ENCODE measurements at places on chromosomes 2 and 18.

DNA sequence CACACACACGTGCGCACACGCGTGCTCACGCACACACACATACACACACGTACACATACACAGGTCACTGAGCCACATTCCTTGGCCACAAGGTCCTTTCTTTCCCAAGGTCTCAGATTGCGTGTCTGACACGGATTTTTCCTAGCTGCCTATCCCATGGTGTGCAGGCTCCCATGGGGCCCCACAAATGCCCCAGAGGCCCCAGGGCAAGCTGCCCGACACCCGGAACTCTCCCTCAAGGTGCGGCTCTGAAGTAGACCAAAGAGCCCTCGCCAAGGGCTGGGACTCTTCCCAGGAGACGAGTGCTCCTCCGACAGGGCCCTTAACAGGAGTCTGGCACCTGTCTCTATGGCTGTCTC, 46.7 kb downstream of the SDC1 start:
- no peak for DNase-seq

DNA sequence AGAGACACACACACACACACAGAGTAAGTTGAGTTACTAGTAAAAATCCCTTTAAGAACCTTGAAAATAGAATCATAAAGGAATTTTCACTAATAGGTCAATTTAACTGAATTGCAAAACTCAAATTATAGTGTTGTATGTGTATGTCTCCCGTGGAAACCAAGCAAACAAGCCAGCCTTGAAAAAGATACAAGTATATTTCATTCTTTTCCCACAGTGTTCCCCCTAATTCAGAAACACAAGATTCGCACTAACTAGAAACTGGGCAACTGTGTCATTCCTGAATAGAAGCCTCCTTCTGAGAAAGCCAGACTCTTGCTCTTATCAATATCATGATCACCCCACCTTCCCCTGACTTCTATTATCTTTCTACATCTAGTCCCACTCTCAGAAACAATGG, 229.5 kb downstream of the PIEZO2 start:
- no peak for DNase-seq

GRCh38 chr2:214293593-214293992, 117.3 kb upstream of the VWC2L start:
- no peak for DNase-seq

- DNase-seq: no peak
These were observed 161.2 kb downstream of the GLI2 start for GRCh38 chr2:120896901-120897300.

- DNase-seq: peak; percentile 77
These were observed 1.4 kb downstream of the CYRIA start for GRCh38 chr2:16664052-16664731.

DNA sequence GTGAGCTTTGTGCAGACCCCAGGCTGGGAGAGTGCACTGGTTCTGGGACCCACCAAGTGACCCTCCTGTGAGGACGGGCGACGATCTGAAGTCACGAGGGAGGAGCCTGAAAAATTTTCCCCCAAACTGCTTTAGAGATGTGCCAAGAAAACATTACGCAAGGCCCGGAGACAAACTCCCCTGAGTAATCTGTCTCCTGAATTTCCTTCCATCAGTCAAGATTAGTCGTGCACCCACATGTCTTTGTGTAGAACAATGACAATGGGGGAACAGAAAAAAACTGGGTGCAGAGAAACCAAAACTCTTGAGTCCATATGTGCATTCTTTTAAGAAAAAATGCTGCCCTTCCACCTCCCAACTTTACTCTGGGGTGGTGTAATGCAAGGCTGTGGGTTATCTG, 12.6 kb upstream of the NCK2 start:
- DNase-seq: no peak

- no peak for DNase-seq
These were observed 159.1 kb downstream of the ALK start for GRCh38 chr2:29762239-29762638.

DNA sequence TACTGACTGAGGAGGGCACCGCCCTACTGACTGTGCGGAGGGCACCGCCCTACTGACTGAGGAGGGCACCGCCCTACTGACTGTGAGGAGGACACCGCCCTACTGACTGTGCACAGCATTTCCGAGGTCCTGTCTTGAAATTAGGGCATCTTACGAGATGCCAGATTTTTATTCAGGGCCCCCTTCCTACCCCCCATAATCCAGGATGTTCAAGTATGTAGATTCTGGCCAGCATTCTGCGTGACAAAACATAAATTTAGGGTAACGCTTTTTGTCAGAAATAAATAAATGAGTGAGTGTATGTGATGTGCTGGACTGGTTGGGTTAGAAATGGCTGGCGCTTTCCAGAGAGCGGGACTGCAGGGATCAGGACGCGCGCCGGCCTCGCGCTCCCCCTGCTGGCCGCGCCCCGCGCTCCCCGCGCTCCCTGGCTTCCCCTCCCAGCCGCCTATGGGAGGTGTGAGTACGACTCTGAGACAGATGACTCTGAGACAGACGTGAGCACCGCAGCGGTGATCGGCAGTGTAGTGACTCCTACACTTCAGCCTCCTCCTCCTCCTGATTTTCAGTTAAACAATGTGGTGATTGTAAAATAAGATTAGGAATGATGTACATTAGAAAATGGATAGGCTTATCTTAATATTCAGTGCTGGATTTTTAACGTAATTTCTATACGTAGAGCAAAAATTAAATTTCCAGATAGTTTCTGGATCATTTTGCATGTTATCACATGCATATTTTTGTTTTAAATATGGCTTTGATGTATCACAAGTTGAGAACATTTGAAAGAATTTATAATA, 149.2 kb upstream of the NFATC1 start:
- peak; percentile 89 for DNase-seq

GRCh38 chr2:206337956-206338355, 63.5 kb downstream of the ZDBF2 start:
- no peak for DNase-seq

DNA sequence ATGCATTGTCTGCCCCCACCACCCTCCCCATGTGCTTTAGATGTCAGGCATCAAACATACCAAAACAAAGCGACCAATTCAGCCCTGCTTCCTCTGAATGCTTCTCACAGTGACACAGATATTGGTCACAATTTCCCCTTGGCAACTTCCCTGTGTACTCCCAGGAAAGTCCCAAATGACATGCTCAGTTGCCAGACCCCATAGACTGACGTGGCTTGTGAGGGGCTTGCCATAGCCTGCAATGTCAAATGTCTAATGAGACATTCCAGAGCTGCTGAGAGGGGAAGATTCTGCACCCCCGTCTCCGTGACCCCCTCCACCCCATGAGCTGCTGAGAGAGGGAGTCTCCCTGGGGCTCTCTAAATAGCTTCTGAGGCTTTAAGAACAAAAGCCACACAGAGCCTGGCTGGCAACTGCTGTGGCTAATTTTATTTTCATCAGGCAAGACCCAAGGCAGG, 47.3 kb downstream of the RFTN2 start:
- no peak for DNase-seq

GRCh38 chr18:51447351-51448342, 250.2 kb upstream of the MEX3C start:
- no peak for DNase-seq

GRCh38 chr18:70074116-70074515, 126.4 kb upstream of the CD226 start:
- DNase-seq: no peak

DNA sequence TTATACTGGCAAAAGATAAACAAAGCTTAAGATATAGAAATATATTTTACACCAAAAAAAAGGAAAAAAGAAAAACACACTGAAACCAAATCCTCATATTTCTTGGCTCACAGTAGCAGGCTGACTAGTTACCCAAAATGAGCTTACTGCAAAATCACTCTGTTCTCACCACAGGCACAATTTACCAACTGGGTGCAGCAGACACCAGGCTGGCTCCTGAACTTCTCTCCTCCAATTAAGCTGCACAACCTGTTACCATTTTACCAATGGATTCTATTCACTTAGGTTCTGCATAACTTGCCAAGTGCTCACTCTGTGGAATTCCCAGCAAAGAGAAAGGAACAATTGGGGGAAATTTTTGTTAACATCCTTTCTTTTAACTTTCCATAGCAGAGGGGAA, 679.3 kb downstream of the ZEB2 start:
- no peak for DNase-seq

DNA sequence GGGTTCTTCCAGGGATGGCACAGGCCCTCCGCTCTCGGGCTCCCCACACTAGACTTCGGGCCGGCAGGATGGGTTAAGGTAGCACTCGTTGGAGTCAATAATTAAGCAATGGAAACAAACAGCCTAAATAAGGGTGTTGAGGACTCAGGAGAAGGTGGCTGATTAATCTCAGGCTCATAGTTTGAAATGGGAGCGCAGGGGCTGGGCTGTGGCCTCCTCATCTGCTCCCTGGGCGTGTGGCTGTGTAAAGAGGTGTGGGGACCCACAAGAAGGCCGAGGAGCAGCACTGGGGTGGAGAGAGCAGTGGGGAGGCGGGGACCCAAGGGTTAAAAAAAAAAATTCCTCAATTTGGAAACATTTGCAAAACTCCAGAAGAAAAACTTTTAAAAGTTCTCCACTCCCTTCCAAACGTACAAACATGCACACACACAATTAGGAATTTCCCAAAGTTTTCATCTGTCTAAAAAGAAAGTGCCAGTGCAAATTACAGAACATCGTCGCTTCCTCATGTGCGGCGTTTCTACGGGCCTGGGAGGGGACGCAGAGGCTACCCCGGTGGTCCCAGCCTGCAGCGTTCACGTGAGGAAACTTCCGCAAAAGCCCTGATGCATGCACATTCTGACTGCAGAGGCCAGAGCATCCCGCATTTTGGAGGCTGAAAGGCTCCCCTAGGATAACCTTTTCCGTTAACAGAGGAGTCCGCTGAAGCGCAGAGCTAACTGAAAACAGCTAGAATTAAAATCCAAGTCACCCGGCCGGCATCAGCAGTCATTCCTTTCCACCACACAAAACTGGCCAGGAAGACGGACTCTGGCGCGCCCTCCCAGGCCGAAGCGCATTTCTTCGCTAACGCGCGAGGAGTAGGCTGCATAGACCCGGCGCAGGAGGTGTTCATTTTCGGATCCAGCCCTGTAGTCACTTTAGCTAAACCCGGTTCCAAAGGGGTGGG, 1.0 kb upstream of the TUBB6 start:
- peak; percentile 50 for DNase-seq

- DNase-seq: no peak
These were observed 125.9 kb downstream of the ACOXL start for GRCh38 chr2:110858135-110858725.

DNA sequence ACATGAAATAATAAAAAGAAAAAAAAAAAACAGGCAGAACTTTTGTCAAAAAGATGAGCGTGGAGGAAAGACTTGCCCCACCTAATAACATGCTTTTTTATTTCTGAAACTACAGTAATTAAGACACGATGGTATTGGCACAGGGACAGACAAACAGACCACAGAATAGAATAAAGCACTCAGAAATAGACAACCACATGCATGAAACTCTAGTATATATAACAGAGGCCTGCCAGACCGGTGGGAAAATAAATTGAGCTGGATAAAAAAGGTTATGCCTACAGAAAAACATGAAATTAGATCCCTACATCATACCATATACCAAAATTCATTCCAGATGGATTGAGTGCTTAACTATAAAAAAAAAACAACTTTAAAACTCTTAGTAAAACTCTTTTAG, 163.1 kb downstream of the NRP2 start:
- no peak for DNase-seq

DNA sequence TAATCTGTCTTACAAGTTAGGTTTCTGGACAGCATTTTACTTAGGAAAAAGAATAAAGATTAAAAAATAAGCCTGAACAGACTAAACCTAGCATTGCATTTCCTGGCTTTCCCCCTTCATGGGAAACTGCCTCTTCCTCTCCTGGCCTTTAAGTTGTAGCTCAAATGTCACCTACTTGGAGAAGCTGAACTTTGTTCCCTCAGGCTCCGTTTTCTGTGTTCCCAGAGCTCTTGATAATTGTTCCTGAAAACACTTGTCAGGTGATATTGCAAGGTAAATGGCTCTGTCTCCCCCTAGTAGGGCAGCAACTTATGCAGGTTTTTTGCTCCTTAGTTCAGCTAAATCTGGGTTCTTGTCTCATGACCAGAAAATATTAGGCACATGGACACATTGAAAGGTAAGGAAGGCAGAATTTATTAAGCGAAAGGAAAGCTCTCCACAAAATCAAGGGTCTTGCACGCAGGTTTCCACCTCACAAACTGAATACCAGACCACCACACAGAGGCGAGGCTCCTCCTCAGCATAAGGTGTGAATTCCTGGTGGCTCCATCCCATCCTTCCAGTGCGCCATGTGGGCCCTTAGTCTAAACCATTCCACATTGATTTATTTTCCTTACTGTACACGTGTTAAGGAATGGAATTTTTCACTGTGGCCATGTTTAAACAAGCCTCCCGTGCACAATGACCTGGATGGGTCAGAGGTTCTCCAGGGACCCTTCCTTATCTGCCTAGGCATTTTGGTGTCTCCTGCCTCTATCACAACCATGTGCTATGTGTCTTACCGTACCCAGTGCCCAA, 229.3 kb downstream of the HNMT start:
- no peak for DNase-seq

- no peak for DNase-seq
These were observed 40.9 kb upstream of the CCDC88A start for GRCh38 chr2:55460562-55460961.

DNA sequence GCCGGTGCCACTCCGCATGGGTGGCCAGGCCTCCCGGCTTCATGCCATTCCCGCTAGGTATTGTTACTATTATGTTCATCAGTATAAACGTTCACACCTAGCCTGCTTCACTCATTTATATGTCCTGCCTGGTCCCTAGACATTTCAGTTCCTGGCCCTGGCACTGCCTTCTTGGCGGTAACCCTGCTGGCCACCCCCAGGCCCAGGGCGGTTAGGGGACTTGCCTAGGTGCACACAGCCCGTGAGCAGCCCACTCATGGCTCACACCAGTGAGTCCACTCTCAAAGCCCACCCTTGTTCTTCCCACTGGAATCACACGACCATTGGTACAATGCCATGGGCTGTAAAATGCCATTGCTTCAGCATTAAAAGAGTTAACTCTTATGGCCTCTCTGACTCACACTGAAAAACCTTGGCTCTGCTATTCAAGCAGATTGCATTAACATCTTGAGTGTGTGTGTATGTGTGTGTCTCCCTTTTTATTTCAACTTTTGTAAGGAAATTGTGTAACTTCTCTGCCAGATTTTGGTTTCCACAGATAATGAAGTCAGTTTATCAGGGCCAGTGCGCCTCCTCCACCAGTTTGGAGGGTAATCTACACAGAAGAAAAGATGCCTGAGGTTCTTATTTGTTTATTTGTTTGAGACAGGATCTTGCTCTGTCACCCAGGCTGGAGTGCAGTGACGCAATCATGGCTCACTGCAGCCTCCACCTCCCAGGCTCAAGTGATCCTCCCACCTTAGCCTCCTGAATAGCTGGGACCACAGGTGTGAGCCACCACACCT, 74.2 kb downstream of the RAB31 start:
- DNase-seq: no peak

- no peak for DNase-seq
These were observed 146.6 kb downstream of the ZNF516 start for GRCh38 chr18:76348267-76349066.

GRCh38 chr2:117551858-117552257, 262.6 kb upstream of the DDX18 start:
- DNase-seq: no peak
